ENCODE measurements at places on chromosomes 16 and 17.

DNA sequence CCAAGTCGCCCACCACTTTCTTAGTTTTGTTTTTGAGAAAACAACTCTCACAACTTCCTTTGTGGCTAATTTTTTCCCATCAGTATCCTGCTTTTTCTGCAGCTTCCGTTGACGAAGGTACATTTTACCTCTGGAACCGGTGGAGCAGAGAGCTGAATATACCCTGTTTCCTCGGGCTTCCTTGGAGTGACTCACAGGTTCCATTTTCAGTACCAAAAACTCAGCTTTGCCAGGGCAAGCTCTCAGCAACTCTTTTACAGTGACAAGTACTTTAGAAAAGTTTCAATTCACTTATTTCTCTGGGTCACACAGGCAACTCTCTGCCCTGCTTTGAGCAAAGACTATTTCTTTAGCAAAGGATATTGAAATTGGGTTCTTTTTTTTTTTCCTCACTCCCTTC is 318.9 kb downstream of the SNX29 start:
- no peak for DNase-seq

DNA sequence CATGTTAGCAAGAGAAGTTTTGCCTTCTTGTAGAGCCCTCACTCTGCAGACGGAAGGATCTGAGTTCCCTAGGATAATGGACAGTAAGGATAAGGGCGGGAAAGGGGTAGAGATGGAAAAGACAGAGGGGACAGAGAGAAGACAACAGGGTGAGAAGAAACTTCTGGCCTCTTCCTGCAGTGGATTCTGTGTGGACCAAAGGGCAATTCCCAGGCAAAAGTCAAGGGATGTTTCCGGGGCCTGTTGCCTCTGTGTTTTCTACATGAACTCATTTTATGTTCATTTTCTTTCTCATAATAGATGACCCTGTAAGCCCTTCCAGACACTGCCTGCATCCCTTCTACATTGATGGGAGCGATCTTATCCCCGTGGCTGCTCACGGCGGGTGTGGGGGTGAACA is 647 bp upstream of the TMEM238L start:
- no peak for DNase-seq

DNA sequence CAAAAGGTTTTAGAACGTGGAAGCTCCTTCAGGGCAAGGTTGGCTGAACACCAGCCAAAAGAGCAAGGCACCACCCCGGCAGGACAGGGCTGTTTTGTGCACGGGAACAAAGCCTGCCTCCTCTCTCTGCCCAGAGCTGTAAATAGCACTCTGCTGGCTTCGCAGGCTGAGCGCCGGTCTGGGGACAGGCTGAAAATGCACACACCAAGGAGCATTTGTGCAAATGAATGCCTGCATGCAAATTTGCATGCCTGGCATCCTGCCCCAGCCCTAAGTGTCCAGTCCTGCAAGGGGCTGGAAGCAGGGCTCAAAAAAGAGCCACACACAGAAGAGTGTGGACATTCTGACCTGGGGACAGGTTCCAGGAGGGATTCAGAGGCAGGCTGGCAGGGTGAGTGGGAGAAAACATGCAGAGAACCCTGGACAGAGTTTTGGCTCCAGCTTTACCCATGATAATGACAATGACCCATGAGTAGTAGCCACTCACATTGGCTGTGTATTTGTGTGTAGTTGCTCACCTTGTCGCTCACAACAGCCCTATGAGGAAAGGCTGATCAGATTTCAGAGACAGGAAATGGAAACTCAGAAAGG is 11.7 kb downstream of the ABAT start:
- DNase-seq: peak; percentile 58

DNA sequence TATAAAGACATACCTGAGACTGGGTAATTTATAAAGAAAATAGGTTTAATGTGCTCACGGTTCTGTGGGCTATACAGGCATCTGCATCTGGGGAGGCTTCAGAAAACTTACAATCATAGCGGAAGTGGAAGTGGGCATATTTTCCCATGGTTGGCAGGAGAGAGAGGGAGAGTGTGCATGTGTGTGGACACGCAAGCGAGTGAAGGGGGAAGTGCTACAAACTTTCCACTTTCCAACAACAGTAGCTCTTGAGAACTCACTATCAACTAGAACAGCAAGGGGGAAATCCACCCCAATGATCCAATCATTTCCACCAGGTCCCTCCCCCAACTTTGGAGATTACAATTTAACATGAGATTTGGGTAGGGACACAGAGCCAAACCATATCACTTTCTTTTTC is 11.1 kb downstream of the TAOK1 start:
- no peak for DNase-seq

DNA sequence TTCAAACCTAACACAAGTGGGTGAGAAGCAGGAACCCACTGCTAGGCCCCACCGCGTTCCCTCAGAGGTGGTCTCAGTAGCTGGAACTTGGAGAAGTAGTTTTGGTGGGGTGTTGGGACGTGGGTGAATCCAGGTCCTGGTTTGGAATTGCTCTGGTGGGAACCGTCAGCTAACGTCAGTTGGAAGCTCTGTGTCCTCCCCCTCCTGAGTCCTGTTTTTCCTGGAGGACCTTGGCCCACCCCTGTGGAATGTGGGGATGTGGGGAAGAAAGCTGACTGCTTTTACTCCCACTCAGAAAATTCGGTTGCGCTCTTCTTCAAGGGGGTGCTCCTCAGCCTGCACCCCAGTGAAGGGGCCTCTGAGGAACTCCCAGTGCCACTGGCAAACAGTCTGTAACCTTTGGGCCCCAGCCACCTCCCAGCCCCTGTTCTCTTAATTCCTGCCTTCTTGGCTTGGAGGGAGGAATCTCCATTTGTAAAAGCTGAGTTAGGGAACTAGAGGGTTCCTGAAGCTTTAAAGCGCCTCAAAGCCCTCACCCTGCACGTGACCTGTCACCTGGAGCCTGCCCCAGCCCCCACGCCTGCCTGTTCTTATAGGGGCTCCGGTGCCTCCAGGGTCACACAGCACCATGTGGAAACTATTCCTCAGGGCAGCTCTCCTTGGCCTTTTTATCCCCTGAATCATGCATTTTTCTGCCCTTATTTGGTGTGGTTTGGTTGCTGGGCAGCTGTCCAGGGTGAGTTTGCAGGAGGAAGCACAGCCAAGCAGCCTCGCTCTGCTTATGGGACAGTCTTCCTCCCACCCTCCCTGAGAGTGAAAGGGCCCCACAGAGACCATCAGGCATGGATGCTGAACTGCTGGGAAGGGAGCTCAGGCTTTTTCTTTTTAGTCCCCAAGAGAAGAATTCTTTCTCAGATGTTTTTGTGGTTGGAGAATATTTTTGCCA is 16.2 kb upstream of the NAGLU start:
- DNase-seq: peak; percentile 74

DNA sequence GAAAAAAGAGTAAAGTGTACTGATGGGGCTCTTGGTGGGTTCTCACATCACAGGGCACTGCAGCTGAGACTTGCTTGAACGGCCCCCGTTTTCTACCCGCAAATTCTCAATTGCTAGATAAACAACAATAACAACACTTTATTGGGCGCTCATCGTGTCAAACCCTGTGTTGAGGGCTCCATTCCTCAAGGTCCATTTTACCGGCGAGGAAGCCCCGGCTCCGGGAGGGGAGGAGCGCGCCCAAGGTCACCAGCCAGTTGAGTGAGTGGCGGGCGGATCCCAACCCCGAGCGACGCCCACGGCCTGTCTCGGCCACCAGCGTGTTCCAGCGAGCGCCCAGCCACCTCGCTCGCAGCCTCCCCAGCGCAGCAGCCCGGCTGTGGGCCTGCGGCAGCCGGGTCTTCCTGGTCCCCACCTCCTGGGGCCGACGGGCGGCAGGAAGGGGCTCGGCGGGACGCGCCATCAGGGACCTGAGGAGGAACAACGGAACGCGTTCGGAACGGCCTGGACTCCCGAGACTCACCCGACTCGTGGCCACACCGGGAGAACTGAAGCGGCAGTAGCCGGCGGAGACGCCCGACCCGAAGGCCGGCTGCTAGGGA is 373 bp downstream of the CMC2 start:
- DNase-seq: no peak

DNA sequence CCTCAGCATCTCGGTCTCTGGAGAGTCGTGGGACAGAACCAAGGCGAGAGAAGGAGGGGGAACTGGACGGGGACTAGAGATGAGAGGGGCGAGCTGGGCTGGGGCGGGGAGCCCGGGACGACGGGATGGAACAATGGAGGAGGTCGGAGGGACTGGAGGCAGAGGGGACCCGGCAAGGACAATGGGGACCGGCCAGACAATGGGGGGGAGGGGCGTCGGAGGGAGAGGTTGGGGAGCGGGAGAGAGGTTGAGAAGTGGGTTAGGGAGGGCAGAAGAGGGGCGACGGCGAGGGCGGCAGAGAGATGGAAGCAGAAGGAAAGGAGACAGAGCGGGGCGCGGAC is 719 bp downstream of the NGFR start:
- no peak for DNase-seq

DNA sequence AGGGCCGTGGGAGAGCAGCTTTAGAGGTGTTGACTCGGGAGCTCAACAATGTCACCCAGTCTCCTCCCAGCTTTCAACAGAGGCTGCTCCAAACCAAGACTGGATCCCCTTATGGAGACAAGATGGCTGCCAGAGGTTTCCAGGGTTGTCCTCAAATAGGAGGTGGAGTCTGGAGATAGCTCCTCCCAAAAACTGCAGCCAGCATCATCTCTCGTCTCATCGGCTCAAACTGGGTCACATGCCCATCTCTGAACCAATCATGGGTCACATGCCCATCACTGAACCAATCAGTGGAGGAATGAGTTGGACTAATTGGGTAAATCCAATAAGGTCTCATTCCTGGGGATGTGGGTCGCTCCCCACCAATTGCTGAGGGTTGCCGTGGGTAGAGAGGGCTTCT is 41.1 kb upstream of the C16orf82 start:
- no peak for DNase-seq

- no peak for DNase-seq
These were observed 14.1 kb upstream of the SLFN11 start for GRCh38 chr17:35387496-35387895.

DNA sequence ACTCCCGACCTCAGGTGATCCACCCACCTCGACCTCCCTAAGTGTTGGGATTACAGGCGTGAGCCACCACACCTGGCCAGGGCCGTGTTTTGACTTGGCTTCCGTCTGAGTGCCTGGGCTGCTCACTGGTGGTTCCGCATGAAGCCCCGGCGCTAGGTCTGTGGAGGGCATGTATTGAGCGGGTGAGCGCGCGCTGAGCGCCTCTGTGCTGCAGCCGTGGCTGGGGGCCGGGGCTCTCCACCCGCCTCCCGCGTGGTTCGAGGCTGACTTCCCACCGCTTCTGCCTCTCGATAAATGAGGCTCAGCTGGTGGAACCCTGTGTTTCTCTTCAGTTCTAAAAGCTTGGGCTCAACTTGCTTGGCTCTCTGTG is 38.9 kb upstream of the ATP2A3 start:
- DNase-seq: no peak

GRCh38 chr16:69311533-69312387 is 610 bp downstream of the VPS4A start:
- DNase-seq: no peak

DNA sequence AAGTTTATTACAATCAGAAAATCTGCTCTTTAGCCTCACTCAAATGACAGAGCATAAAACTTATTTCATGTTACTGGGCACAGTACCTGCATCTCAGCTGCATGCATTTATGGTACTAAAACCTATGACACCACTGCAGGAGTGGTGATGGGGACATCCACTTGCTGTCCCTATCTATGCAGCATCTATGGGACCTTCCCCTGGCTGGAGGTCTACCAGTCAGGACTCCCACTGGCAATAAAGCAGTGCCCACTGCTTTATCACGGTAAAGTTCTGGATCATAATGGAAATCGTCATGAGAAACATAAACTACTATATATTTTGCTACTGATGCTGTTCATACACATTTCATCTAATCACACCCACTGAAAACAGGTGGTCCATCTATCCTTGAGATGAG is 26.2 kb downstream of the NSMCE1 start:
- DNase-seq: no peak

- no peak for DNase-seq
These were observed 234.2 kb downstream of the TOX3 start for GRCh38 chr16:52312716-52313115.

- DNase-seq: no peak
These were observed 349.2 kb upstream of the SALL1 start for GRCh38 chr16:51500306-51500705.

DNA sequence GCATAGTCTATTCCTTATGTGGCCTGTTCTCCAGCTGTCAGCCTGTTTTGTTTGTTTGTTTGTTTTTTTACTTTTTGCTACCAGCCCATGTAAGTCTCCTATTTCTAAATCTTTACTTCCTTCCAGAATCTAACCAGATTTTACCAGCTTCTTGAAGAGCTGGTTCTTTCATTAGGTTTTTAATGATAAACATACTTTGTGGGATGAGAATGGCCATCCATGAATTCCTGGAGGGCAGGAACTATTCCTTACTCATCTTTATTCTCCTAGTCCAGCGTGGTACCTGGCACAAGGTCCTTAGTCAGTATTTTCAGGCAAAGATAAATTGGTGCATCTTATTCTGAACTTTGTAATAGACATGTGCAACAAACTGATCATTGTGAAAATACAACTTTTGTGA is 17.3 kb downstream of the RSPRY1 start:
- no peak for DNase-seq

DNA sequence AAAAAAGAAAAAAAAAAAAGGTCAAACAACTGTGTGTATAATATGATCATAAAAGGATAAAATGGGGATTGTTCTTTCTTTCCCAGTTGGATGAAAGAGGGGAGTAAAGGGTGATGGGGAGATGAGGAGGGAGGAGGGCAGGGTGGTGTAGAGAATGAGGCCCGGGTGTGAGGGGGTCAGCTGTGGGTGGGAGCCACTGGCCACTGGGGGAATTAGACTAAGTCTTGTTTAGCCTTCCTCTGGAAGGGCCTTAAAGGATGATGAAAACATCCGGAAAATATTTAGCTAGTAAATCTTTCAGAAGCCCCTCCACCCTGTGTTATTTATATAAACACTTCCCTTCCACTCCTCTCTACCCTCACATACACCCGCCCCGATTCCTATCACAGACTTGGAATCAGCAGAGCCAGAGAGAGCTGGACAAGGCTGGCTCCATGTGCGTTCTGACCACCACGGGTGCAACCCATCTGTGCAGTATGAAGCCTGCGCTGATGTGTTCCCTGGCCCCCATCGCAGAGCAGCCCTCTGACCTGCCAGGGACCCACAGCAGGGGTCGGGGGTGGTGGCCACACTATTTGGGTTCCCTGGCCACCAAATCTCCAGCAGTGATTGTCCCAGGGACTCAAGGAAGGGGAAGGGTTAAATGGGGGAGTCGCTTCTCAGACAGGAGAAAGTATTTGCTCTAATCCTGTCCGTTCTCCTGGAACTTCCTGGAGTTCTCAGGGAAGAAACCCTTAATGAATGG is 72.7 kb downstream of the GAS7 start:
- DNase-seq: no peak

GRCh38 chr17:78965491-78965924 is 14.2 kb downstream of the LGALS3BP start:
- no peak for DNase-seq

DNA sequence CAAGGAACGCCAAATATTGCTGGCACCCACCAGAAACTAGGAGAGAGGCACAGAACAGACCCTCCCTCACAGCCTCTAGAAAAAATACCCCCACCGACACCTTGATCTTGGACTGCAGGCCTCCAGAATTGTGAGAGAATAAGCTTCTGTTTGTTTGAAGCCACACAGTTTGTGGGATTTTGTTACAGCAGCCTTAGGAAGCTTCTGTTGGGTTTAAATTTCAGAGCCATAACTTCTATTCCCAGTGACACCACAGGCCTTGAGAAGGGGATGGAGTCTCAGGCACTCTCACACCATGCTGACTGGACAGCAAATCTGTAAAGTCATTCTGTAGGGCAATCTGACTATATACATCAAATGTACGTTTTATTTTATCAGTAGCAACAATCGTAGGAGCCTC is 38.6 kb downstream of the RNF112 start:
- no peak for DNase-seq

GRCh38 chr16:14285513-14286367 is 214.6 kb downstream of the MRTFB start:
- peak; percentile 84 for DNase-seq

Measured in occipital lobe (tissue), 3 donors.